AG09319 (cell line): ENCODE measurements at places on chromosomes 4 and X.

DNA sequence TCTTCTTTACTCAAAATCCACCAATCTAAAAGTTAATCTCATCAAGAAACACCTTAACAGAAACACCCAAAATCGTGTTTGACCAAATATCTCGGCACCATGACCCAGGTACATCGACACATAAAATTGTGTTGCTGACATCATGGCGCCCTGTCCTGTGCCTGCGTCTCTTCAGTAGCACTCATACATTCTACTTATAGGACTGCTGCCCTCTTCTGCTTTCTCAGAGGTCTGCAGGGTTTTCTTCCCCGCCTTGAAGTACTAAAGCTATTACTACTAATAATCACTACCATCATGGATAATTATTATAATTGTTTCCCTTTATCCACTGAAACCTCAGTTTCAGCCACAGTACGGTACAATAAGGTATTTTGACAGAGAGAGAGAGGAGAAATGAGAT is 1403.1 kb upstream of the TENM3 start:
- DNase-seq = no peak

DNA sequence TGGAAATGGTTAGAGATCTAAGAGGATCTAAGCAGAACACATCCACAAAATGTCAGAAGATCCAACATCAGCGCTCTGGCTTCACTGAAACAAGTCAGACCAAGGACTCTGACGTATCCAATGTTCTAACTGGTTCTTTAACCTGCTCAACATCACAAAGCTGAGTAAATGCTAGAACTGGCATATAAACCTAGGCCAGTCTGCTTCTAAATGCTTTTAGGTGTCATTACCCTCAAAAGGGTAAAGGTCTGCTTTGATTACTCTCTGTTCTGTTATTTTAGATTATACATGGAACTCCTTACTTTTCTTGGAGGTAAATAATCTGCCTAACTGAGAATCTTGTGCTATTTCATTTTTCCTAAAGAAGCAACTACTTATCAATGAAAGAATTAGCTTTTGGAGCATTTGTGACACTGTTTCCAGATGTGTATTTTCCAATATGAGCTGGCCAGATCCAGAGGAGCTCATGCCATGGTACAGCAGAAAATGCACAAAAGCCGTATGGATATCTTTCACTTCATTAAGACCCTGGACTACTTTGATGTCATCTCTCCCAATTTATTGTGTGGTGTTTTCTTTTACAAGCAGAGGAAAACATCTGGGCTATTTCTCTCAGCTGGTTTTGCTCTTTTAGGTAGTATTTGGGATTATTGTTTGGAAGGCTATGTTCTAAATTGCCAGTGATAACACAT is 123.5 kb downstream of the RASGEF1B start:
- DNase-seq = no peak

GRCh38 chr4:124083711-124084110 is 628.8 kb downstream of the ANKRD50 start:
- DNase-seq = no peak

GRCh38 chrX:36973575-36973974 is 34.6 kb upstream of the FAM47C start:
- DNase-seq = no peak

GRCh38 chrX:104281564-104281963 is 26.8 kb upstream of the ESX1 start:
- no peak for DNase-seq

DNA sequence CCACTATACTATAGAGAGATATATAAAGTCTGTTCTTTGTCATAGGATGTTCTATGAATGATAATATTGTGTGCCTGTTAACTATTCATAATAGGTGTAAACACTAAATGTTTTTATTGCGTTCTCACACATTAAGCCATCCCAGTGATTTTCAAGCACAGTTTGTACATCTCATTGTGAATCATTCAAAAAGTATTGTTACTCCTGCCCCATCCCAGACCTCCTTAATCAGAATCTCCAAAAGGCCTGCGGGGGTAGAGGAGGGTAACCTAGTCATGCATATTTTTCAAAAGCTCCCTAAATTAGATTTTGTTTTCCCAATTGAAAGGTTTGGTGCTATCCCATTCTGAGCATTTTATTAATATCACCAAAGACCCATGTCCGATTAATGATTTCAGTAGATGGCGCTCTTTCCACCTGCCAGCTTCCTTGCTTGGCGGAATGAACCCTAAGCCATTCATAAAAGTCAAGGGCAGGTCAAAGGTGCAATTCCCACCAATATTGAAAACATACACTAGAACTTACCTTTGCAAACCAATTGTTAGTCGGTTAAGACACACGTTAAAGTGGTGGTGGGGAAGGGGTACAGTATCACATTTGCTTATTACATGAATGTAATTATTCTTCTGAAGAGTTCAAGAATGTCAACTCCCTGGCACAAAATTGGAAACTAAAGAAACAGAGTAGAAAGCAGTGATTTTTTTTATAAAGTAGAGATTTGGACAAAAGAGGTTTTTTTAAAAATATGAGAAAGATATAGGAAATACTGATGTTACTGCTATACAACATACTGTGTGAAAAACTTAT is 5.8 kb upstream of the TET2 start:
- DNase-seq = no peak

DNA sequence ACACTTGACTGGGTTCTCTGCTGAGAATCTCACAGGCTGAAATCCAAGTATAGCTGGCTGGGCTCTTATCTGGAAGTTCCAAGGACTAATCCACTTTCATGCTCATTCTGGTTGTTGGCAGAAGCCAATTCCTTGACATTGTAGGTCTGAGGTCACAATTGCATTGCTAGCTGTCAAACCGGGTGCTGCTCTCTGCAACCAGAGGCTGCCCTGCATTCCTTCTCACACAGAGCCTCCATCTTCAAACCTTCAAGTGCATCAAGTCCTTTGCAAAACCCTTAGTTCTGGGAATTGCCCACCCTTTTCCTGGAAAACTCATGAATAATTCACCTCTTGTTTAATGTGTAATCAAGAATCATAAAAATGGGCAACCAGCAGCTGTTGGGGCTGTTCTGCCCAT is 404.2 kb downstream of the KCNIP4 start:
- no peak for DNase-seq

- no peak for DNase-seq
Observed at GRCh38 chr4:152697284-152698088, 17.7 kb upstream of the TMEM154 start.

GRCh38 chrX:66408507-66408906 is 230.4 kb downstream of the EDA2R start:
- DNase-seq = no peak

DNA sequence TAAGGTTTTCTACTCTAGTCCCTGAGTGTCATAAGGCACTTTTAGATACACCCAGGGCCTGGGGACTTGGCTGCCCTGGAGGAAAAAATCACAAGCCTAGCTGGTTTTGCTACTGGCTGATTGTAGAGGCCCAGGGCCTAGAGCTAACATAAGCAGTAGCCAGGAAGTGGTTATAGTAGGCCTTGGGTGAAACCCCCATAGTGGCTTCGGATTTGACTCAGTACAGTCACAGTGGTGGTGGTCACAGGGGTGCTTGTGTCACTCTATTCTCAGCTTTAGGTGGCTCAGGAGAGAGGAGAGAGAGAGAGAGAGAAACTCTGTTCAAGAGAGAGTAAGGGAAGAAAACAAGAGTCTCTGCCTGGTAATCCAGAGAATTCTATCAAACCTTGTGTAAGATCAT is 194.5 kb upstream of the EDA2R start:
- no peak for DNase-seq

DNA sequence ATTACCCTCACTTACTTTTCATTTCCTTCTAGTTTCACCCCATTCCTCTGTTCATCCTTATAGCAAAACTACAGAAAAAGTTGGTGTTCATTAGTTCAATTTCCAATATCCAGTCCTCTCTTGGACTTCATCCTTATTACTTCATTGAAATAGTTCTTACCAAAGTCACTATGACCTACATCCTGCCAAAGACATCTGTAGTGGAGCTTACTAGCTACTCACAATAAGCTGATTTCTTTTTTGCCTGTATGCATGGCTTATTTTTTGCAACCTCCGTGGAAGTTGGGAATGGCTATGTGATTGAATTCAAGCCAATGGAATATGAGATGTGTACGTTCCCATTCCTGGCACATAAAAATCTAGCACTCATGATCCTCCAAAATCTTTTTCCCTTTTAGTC is 4.6 kb upstream of the CDKL2 start:
- no peak for DNase-seq

DNA sequence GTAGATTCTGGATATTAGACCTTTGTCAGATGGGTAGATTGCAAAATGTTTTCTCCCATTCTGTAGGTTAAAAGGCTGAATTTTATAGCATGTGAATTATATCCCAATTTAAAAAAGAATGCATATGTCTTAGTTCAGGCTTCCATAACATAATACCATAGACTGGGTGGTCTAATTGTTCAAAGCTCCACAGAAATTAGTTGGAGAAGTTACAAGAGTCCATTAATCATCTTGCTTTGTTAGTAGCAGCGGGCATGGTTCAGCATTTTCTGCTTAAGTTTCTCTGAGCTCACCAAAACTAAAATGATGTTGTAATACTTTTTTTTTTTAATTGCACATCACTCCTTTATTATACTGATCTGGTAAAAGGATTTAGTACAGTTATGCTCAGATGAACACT is 1.8 kb downstream of the PGAM4 start:
- no peak for DNase-seq
